ENCODE measurements at places on chromosomes 1 and 21. TPM values are rescaled to one million over a fixed set of nuclear protein-coding genes. Genes with fewer than 3 reads are reported as not detected.

Gene THEM5
- polyA plus RNA-seq, result not detected

Gene CHODL
- polyA plus RNA-seq, result 28.8 TPM

Gene OR2L3
- 0.10 TPM for polyA plus RNA-seq

Gene LMOD1
- not detected for polyA plus RNA-seq

Gene RIMS3
- 36.9 TPM for polyA plus RNA-seq

Gene AHCYL1
- 44.8 TPM for polyA plus RNA-seq

Gene SH3D21
- polyA plus RNA-seq, result 2.8 TPM

Gene FDPS
- polyA plus RNA-seq, result 257 TPM

Gene MROH9
- polyA plus RNA-seq, result not detected

Gene RGL1
- 17.0 TPM for polyA plus RNA-seq

Gene INAVA
- 1.3 TPM for polyA plus RNA-seq

Gene RXRG
- polyA plus RNA-seq, result 0.78 TPM

Gene CFAP107
- polyA plus RNA-seq, result not detected

Gene S100A5
- not detected for polyA plus RNA-seq

Gene LORICRIN
- polyA plus RNA-seq, result 1.3 TPM

Gene KRTAP19-1
- polyA plus RNA-seq, result not detected

Gene LMNA
- polyA plus RNA-seq, result 90.7 TPM

Gene NPPB
- polyA plus RNA-seq, result not detected

Gene AK5
- 7.1 TPM for polyA plus RNA-seq

Gene OR2L13
- not detected for polyA plus RNA-seq

Gene UBL4B
- polyA plus RNA-seq, result not detected

Data from neural cell (in vitro differentiated cells).